ENCODE measurements at places on chromosomes 3 and 15. TPM values are rescaled to one million over a fixed set of nuclear protein-coding genes. Genes with fewer than 3 reads are reported as not detected.

TMEM40 gene
- not detected for total RNA-seq

SI gene
- total RNA-seq = not detected

CILP gene
- 0.25 TPM for total RNA-seq

OR5K2 gene
- not detected for total RNA-seq

TMEM43 gene
- total RNA-seq = 36.4 TPM

LYSMD2 gene
- total RNA-seq = 14.0 TPM

ZNF660 gene
- 11.3 TPM for total RNA-seq

B3GALNT1 gene
- 110 TPM for total RNA-seq

C3orf38 gene
- 38.4 TPM for total RNA-seq

All from temporal lobe (tissue), 4 donors.